GM12891 (cell line): ENCODE measurements at places on chromosomes 3 and 15.
A peak's percentile ranks its signal among the peaks of the same experiment; 100 is the strongest.

DNA sequence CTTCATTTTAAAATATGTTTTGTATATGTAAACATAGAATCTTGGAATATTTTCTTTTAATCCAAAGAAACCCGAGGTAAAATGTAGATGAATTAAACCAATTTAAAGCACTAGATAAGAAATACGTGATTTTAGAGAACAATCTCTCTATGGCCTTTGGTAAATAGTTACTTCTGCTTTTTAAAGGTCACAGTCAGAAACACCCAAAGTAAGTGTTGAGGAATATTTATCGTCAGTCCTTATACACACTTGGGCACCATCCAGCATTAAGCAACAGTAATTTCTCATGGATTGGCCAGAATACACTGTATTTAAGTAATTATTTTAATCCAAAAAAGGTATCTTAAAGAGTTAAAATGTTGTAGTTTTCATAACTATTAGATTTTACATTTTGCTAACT lies 713.2 kb downstream of the NLGN1 start:
- DNase-seq = no peak

- DNase-seq = peak; percentile 67
Observed at GRCh38 chr15:75042730-75043508, 19.5 kb downstream of the PPCDC start.

DNA sequence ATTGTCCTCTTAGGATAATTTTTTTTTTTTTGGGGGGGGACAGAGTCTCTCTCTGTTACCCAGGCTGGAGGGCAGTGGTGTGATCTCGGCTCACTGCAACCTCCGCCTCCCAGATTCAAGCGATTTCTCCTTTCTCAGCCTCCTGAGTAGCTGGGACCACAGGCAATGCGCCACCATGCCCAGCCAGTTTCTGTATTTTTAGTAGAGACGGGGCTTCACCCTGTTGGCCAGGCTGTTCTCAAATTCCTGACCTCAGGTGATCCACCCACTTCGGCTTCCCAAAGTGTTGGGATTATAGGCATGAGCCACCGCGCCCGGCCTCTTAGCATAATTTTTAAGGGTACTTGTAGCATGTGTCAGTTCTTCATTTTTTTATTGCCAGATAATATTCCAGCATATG lies 122.6 kb downstream of the FNDC3B start:
- DNase-seq = no peak

DNA sequence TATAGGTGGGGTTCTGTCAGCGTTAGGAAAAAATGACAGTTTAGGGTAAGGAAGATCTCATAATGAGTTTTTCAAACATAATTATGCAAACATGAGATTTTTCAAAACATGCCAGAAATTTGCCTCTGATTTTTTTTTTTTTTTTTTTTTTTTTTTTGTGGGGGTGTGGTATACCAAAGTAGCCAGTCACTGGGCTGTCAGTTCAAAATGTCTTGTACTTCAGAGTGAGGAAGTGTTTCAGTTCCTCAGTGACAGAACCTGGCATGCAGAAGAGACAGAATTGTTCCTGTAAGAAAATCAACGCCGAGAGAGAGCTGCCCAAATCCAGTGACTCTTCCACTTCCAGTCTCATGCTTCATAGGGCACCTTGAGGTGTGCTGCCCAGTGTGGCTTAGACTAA lies 9.7 kb downstream of the NCBP2 start:
- no peak for DNase-seq

DNA sequence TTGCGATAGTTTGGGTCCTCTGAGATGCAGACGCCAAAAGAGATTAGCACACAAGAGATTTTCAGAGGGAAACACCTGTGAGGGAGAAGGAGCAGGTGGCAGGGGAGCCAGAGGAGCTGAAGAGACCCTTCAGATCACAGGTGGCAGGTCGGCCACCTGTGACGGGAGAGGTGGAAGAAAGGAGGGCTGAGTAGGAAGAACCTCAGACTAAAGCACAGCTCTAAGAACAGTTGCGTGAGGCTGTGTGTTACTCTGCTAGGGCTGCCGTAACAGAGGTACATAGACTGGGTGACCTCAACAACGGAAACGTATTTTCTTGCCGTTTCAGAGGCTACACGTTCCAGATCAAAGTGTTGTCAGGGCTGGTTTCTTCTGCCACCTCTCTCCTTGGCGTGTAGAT lies 38.5 kb downstream of the C2CD4A start:
- DNase-seq = no peak

DNA sequence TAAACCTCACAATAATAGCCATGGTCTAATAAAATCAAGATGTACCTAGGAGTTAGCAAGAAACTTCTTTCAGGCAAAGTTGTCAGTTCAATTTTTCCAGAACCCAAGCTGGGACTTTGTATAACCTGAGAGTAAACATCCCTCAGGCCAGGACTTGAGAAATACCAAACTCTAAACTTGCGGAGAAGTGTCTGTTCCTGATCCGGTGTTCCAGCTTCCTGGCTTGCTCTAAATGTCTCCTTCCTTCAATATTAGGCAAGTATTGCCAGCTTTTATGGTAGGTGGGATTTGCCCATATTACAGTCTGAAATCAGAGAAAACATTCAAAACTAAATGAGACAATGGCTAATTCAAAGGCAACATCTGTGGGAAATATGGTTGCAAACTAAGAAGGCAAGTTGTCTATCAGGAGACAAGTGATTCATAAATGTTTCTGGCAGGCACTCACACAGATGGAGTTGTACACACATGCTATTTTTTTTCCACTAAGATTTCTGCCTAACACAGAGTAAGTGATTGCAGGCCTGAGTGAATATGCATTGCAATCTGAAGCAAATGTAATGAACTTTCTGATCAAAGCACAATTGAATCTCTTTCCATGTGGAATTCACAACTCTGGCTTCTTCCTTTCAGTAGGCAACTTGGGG lies 88.3 kb upstream of the COL8A1 start:
- no peak for DNase-seq
